ENCODE measurements at places on chromosomes 4 and X.

DNA sequence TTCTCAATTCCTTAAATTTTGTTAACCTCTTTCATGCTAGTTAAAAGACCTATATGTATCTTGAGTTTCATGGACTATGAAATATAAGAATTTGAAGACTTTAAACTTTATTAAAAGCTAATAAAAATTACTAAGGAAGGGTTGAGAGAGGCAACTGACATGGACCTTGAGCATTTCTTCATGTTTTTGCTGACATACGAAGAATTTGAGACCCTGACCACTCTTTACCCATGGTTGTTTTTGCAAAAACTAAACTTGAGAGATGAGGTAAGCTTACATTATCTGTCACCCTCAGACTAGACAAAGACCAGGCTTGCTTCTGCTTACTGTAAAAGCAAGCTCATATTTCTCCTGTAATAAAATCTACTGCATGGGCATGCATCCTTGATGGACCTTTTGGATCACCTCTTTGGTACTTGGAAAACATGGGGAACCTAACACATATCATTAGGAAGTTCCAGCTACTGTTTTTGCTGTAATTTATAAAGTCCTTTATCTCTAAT, 338.2 kb upstream of the PABPC4L start:
- DNase-seq = no peak

DNA sequence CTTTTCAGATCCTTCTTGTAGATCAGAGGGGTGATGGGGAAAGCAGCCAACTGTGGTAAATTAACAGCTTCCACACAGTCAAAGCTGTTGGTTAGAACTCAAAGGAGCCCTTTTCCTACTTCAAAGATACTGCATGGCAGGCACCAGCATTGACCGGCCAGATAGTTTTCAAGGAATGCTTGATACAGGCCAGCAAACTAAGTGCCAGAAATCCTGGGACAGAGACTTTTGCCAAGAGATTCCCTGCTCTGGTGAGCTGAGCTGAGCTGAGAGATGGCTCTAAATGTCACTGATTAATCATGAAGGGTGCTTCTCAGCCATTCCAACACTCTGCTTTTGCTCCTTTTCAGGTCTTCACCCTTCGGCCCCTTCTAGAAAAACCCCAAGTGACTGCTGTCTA, 131.6 kb upstream of the MED14 start:
- no peak for DNase-seq

GRCh38 chr4:36332023-36332781, 50.8 kb downstream of the DTHD1 start:
- no peak for DNase-seq

DNA sequence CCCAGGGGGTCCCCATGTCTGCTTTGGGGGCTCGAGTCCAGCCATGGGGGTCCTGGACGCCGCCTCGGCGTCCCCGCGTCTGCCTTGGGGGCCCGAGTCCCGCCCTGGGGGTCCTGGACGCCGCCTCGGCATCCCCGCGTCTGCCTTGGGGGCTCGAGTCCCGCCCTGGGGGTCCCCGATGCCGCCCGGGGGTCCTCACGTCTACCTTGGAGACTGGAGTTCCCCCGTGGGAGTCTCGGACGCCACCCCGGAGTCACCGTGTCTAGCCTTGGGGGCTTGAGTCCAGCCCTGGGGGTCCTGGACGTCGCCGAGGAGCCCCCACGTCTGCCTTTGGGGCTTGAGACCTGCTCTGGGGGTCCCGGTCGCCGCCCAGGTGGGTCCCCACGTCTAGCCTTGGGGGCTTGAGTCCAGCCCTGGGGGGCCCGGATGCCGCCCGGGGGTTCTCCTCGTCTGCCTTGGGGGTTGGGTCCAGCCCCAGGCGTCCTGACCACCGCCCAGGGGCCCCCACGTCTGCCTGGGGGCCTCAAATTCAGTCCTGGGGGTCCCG, 1.1 kb upstream of the GTPBP6 start:
- no peak for DNase-seq

- DNase-seq = no peak
Measured at GRCh38 chr4:16844816-16845586, 53.4 kb downstream of the LDB2 start.

GRCh38 chrX:39766085-39766726, 331.6 kb downstream of the BCOR start:
- DNase-seq = peak; percentile 52

DNA sequence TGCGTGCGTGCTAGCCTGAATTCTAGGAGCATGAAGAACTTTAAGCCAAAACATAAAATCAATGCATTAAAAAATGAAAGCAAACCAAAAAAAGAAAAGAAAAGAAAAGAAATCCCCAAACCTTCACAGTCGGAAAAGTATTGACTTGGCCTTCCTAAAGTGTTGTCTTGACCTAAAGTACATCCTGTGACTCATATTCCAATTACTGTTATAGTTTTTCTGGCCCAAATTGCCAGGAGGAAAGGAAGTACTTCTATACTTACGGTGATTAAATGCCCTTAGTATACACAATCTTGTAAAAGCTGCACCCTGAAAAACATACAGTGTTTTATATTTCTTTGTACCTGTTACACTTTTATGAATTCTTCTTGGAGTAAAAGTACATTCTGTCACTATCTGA, 512.8 kb downstream of the ANKRD50 start:
- DNase-seq = no peak

- DNase-seq = no peak
Measured at GRCh38 chr4:52551487-52551886, 107.6 kb downstream of the USP46 start.

DNA sequence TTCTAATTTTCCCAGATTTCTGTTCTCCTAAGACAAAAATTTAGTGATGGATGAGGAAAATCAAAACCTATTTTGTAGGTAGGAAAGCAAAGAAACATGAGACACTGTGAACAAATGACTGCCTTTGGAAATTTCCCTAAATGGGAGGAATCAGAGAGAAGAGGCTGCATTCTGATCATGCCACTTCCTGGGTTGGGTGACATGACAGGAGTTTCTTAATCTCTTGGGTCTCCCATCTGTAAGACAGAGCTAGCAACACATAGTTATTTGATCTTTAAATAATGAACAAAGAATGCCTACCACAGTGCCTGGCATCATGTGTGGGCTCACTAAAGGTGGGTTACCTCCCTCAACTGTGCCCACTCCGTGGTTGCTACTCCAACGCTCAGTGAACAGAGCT, 57.1 kb downstream of the CCDC149 start:
- no peak for DNase-seq

DNA sequence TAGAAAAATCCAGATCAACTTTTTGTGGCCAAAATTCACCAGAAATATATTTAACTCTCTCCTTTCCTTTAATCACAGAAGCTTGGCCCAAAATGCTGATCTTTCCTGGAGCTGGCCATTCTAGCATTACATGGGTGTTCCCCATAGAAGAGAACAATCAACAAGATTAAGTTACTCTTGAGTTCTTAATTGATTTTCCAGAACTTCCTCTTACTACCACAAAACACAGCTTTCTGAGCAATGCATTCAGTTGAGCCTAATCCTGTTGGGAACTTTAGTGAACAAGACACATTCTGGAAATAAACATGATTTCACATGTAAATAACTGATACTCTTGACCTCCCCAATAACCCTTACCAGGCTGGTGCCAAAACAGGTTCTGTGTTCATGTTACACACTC, 45.4 kb upstream of the STIM2 start:
- no peak for DNase-seq

DNA sequence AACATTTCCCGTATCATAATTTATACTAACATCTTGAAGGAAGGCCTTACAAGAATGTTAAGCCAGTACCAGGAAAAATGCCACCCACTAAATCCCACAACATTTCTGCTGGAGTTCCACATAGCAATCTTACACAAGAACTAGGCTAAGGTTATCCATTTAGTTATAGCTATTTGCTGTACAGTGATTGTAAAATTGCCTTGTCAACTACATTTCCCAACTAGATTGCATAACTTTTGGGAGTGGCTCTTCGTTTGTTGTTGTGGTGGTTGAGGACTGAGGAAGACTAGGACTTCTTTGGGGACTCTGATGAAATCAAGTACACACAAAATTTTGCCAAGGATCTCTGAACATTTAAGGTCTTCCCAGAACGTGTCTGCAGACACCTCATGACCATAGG, 8.0 kb downstream of the IBSP start:
- no peak for DNase-seq

DNA sequence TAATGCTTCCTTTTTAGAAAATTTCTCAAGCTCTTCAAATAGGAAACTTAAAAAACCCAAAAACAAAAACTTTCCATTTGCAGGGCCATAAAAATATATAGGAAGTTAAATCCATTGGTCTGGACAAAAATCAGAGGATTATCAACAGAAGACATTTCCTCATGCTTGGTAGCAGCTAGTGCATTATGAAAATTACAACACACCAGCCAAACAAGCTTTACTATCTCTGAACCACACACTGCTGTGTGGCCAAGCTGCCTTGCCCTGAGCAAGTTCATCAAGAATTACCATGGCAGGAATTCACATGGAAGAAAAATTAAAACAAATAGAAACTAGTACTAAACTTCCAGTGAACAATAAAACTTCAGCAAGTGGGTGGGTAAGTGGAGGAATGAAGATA, 3.6 kb downstream of the USP46 start:
- DNase-seq = no peak

GRCh38 chrX:55450259-55450658, 1.7 kb upstream of the MAGEH1 start:
- DNase-seq = no peak

GRCh38 chr4:158253350-158253980, 43.2 kb downstream of the TMEM144 start:
- no peak for DNase-seq

DNA sequence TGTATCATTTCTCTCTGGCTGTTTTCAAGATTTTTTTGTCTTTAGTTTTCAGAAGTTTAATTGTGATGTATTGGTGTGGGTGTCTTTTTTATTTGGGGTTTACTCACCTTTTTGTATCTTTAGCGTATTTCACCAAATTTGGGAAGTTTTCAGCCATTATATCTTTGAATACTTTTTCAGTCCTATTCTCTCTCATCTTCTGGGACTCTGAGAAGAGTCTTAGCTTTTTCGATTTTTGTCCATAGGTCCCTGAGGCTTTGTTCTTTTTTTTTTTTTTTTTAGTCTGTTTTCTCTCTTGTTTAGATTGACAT, 23.8 kb downstream of the KDM6A start:
- no peak for DNase-seq

DNA sequence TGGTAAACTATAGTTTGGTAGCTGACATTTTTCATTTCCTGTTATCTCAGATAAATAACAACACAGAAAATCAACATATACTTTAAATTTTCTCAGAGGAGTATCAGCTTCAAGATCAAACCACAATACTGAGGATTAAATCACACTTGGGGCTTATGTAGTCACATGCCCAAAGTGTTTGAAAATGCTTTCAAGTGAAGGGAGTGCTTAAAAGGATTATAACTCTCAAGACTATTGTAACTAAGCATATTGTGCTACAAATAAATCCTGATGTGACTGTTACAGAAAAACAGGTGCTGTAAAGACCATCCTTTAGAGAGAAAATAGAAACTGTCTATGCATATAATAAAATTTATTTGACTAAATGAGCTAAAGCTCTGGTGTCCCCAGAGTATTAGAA, 887.6 kb downstream of the ADGRL3 start:
- no peak for DNase-seq

DNA sequence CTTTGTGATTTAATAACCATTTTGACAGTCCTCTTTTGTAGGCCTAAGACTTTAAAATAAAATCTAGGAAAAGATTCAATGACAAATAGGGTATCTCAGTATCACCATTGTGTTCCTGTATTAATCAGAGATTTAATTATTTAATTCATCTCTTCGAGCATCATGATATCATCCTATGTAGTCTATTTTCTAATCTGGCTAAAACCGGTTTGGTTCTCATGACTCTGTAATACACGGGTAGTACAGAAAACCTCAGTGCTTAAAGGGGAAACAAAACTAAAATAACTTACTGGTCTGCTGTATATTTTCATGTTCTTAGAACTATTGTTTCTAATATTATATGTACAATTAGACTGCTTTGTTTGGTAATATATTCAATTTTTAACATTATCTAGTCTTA, 23.7 kb upstream of the FBXW7 start:
- no peak for DNase-seq

DNA sequence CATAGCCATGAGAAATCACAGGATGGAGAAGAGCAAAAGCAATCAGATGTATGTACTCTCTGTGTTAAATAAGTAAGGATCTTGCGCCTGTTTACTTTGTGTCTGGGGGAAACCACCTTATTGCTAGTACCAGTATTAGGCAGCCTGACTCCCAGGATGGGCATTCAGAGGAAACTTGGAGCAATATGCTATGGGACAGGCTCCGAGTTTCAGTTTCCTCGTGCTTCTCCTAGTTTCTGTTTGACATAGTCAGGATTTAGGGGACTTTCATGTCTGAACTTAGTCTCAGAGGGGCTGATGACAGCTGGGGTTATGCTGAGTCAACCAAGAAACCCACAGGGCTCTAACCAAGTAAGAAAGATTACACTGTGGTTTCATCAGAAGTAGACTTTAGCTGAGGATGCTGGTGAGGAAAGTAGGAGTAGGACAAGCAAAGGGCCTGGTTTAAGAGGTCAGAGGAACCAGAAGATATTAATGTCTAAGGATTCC, 13.5 kb downstream of the NSUN7 start:
- no peak for DNase-seq

- no peak for DNase-seq
Measured at GRCh38 chr4:91127192-91127591, 1000.0 kb downstream of the CCSER1 start.

DNA sequence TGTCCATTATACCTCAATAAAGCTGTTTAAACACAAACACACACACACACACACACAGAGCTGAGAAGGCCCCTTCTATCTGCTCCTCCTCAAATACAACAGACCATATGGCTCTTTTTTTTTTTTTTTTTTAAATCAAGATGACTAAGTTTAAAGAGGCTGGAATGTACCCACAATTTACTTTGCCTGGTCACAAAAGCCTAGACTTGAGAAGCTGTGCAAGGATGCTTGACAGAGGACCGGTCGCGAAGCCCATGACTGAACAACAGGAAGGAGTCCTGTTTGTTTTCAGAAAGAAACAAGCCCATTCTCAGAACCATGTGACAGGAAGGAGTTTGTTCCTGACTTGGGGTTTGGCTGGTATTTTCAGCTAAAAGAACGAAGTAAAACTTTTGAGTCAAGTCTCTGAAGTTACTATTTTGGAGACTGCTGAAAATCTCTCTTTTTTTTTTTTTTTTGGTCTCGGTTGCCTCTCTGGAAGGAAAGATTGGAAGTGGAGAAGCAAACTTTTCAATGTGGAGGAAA, 650.9 kb upstream of the TENM3 start:
- DNase-seq = no peak

DNA sequence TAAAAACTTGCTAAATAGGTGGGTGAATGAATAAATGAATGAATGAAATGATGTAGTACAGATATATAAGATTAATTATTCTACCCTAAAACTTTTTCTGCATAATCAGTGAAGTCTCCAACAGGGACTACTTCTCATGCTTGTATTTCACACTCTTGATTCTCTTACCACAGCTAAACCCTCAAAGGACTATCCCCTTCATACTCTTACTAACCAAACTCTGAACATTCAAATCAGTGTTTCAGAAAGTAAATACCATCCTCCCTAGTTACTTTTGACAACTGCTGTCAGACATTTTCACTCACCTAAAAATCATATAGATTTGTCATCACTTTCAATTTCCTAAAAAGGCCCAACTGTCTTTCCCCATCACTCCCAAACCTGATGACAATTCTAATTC, 234.3 kb upstream of the HHIP start:
- DNase-seq = no peak

GRCh38 chr4:31539284-31540069, 819.3 kb downstream of the PCDH7 start:
- no peak for DNase-seq

- no peak for DNase-seq
Measured at GRCh38 chrX:15602761-15603160, 2.0 kb upstream of the ACE2 start.

- DNase-seq = no peak
Measured at GRCh38 chr4:95162867-95163266, 385.9 kb downstream of the UNC5C start.

Measured in stimulated activated naive CD4-positive, alpha-beta T cell (primary cell).